SK-MEL-5 (cell line): ENCODE measurements at places on chromosomes 3 and 15. TPM values are rescaled to one million over a fixed set of nuclear protein-coding genes. Genes with fewer than 3 reads are reported as not detected.

- DNase-seq, result peak; percentile 63
Measured at GRCh38 chr15:51403072-51403878, 61.8 kb downstream of the GLDN start.

DNA sequence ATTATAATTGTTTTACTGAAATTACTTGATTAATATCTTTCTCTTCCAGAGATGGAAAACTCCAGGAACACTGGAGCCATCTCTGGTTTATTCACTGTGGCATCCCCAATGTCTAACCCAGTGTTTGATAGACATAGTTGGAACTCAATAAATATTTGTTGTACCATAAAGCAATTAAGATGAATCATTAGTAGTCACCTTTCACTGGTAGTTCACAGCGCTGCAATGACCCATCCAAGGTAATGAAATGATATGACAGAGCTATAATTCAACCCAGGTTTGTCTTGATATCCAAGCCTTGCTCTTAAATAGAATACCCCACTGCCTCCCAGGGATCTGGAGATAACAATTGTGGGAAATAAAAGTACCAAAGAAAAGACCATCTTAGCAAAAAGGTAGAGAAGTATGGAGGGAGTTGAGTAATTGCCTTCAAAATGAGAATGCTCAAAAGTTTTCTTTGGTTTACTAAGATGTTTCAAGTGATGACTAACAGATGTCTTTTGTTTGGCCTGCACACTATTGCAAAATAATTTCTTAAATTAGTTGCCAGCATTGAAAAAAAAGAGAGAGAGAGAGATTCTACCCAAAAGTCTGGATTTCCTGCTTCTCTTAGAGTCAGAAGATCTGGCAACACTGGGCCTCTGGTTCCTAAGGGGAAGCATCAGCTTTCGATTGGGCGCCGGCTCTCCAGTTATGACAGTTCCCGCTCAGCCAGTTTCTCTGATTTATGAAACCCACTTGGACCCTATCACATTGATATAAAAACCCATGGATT is 348.5 kb downstream of the ERC2 start:
- no peak for DNase-seq

DNA sequence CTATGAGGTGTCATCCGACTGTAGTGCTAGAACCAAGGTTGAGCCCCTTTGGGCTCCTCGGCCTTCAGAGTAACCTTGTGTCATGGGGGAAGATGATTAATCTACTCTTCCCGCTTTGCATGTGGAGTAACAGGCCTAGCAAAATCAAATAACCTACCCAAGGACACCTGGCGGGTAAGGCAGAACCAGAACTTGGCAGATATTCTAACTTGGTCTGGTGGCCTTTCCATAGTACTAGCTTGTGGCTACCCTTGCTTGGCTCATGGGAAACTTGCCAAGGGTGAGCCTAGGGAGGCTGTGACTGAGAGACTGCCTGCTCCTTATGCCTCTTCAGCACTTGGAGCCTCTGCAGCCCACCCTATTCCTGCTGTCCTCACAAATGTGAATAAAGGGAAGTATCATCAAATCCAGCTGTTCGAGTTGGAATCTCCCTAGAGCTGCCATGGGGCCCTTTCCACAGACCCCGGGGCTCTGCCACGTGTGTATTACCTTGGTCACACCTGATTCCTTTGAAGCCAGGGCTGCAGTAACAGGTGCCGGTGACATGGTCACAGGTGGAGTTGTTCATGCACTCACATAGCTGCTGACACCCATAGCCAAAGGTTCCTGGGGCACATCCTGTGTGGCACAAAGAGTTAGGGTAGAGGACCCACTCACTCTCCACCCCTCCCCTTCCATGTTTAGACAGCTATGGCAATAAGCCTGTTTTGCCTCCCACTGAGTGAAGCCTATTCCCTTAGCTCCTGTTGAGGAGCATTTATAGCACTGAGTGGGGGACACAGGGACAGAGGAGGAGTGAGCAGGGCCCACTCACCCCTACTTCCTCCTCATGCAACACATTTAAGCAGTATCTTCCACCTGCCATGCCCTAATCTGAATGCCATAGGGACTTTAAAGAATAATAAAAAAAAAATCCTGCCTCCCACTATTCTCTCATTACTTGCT is 46.0 kb downstream of the RAB11A start:
- no peak for DNase-seq

GRCh38 chr3:113018536-113019181 is 27.9 kb downstream of the GTPBP8 start:
- peak; percentile 50 for DNase-seq

- DNase-seq, result no peak
Measured at GRCh38 chr3:187989575-187990153, 164.3 kb upstream of the LPP start.

DNA sequence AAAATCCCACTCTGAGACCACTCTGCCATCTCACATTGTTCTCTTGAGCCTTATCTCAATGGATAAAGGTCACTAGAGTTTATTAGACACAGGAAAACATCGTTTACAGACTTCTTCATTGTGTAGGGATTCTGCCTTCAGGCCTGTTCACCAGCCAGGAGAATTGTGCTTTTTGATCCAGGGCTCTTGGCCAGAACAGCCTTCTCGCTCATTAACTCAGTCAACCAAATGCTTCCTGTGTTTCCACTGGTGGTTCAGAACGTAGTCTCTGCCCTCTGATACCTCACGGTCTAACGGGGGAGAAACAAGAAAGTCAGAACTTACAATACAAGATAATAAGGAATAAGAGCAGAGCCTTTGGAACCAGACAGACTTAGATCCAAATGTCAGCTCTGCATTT is 54.2 kb upstream of the TSEN2 start:
- DNase-seq, result peak; percentile 67

CLSTN2 gene
- not detected in 2 replicates for total RNA-seq

SRP14 gene
- total RNA-seq, result 360 and 428 TPM in 2 replicates
